ENCODE measurements at places on chromosomes 6 and 20.

DNA sequence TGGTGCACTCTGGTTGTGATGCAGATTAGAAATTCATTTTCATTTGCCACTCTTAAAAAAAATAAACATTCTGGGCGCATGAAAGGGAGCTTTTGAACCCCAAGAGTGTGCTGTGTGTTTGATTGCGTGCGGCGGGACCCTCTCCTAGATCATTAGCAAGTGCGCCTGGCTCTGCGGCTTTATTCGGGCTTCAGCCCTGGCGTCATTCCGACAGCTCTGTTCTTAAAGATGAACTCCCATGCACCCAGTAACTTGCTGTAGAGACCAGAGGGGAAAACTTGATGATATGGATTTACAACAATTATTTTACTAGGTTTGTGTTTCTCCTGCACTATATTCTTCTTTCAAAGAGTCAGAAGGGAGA, 48.9 kb upstream of the ARMC2 start:
- no peak for DNase-seq

- no peak for DNase-seq
These were observed 268.8 kb downstream of the BTBD9 start for GRCh38 chr6:38370653-38371601.

GRCh38 chr6:43877036-43877435, 107.0 kb downstream of the VEGFA start:
- no peak for DNase-seq

DNA sequence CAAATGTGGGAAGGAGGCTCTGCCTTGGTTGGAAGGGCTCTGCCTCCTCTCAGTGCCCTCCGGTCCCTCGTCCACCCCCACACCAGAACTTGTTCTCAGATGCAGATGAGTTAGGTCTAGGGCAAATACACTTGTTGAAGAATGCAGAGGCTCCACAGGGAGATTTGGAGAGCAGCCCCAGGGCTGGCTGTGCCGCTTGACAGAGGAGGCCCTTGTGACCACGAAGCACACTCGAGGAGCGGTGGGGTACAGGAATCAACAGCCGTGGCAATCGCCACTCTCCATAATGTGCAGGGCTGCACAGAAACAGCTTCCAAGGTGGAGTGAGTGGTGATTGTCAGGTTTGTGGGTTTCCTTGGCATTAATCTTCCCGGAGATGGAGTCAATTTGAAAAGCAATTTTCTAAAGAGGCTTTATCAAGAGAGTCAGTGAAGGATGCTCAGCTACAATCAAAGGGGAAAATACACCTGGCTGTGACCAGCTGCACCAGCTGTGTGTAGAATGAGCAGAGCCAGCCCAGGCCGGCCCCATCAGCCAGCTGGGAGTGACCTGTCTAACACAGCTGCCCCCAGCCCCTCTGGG, 59.5 kb downstream of the BFSP1 start:
- DNase-seq = no peak

DNA sequence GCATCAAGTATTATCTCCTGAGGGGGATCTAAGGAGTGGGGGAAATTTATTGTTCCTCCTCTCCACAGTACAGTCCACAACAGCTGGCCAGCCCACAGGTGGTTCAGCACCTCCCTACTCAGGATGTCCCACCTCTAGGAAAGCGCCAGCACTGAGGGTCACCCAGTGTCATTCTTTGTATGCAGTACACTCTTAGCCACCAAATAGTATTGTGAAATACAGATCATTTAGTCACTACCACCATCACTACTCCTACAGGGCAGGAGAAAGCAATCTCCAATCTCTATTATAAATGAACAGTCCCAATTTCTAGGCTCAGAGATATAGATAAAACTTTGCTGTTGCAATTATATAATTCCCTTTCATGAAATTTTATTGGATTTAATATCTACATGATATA, 6.3 kb upstream of the ZNF76 start:
- no peak for DNase-seq

GRCh38 chr6:128370072-128370471, 150.3 kb downstream of the PTPRK start:
- no peak for DNase-seq

DNA sequence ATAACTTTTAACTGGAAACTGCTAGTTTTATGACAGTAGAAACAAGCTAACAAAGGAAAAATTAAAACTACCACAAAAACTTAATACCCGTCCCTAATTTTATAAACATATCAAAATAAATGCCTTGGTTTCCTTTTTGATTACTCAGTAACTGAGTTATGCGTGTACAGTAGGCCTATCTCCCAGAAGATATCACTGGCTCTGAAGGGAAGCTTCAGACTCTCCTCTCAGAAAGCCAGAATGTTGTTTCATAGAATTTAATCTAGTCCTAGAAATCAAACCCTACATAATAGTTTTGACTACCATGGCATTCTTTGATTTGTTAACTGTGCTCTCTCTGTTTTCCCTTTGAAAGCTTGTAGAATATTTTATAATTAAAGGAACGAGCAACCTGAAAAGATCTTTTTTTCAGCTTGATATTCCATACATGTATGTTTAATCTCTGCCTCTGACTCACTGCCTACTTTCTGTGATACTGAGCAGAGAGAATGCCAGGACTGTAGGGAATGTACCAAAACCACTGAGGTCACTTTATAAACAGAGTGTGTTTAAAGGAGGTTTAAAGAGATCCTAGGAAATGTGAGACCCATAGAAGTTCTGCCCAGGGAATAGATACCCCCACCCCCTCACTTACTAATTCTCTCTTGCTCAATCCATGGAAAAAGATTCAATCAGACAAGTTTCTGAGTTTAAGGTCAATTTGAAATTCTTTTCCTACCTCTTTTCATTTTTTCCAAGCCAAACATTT, 311.5 kb downstream of the HDGFL1 start:
- no peak for DNase-seq

- DNase-seq = no peak
These were observed 12.1 kb downstream of the SALL4 start for GRCh38 chr20:51790256-51790655.

- no peak for DNase-seq
These were observed 69.6 kb upstream of the SMIM28 start for GRCh38 chr6:138307816-138308730.

GRCh38 chr6:25387911-25388310, 108.7 kb downstream of the CARMIL1 start:
- DNase-seq = no peak

DNA sequence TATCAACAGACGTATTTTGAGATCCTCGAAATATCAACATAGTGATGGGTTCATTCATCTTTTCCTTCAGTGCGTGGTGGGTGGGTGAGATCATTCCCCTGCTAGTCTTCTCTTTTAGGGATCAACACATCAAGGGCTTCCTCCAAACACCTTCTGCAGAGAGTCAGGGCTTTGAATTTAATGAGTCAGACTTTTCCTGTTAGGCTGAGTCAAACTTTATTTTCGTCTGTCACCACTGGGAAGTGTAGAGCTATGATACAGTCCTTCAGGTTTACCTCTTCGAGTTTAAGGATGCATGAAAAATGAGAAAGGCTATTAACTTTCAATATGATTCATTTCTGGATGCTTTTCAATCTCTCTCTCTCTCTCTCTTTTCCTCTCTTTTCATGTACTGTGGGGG, 189.1 kb downstream of the BMP2 start:
- no peak for DNase-seq

DNA sequence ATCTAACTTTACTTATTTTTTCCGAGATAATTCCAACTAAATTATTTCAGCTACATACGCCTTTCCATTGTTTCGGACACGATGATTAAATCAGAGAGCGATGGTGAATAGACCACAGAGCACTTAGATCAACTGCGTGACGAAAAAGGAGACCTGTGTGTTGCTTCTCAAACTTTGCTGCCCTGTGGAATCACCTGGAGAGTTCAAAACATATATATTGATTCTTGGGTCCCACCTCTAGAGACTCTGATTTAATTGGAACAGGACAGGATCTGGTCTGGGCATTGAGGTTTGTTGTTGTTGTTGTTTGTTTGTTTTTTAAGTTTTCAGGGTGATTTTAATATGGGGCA, 401 bp upstream of the TNFRSF21 start:
- DNase-seq = no peak

DNA sequence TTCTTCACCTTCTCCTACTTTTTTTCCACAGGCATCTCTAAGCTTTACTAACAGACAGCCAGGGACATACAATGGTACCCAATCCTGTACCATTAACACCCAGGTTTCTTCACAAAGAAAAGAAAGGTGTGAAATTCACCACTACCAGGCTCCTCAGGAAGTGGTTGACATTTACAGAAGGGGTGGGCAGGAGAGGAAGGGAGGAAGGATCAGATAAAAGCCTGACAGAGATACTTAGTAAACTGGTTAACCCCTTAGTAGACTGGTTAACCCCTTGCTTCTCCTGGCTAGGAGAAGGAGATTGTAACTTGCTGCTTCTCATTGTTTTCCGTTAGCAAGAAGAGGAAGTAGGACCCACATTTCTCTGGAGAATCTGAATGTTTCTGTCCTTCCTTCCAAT, 7.2 kb downstream of the SAMD3 start:
- peak; percentile 14 for DNase-seq

DNA sequence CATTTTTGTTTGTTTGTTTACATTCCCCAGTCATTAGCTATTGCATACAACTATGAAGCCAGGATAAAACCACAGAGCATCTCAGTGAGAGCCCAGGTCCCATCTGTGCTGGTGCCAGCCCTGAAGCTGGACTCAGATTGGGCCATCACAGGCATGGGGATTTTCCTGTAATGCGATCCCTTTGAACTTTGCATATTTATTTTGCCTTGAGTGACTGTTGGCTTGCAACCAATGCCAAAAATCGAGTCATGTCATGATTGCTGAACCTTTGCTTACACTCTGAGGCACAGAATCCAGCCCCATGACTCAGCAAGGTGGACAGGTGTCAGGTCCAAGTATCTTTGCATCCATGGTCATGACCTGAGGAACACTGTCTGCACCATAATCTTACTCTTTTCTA, 46.2 kb upstream of the GGTLC1 start:
- no peak for DNase-seq

GRCh38 chr20:41133709-41134361, 3.5 kb upstream of the PLCG1 start:
- no peak for DNase-seq

DNA sequence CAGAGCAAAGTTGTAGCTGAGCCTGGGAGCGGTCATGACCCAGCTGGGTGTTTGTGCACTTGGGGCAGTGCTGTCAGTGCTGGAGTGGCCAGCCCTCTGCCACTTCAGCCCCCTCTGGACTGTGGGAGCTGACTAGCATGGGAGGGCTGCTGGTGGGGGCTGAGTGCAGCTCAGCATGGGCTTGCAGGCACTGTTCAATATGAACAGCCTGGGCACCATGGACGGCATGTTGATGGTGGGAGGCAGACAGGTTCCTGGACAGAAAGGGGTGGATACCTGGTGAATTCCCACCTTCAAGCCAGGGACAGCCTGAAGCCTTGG, 50.5 kb downstream of the GGTLC1 start:
- no peak for DNase-seq

DNA sequence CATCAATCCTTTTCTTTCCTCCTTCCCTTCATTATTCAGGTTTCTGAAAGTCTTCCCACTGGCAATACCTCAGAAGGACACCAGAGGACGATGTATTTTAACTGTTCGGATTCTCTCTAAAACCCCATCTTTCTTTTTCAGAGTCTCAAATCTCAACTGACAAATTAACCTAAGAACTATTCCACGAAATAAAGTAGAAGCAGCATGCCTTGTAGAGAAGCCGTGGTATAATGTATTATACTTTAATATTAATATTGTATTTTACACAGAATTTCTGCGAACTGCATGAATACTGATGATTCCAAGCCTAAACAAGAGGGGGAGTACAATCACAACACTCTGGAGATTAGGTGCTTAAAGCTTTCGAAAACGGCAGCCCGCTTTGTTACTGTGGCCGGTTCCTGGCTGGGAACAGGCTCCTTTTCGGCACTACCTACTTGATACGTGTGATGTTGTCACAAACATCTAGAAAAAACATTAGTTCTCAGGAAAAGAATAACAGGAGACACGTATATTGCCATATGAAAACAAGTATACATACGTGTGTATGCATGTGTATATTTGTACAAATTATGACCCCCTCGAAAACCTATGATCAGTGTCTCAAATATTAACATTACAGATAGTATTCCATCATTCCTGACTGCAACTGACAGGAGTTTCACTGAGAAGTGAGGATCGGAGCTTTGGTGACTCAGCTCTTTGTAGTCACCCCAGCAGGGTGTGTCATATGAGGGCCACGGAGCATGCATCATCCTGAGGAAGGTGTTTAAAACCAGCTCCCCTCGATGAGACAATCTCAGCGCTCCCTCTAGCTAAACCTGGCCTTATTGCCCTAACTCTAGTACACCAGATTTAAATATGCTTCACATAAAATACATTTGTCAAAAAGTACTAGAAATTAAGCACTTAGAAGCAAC, 319.7 kb upstream of the TCF21 start:
- DNase-seq = no peak

DNA sequence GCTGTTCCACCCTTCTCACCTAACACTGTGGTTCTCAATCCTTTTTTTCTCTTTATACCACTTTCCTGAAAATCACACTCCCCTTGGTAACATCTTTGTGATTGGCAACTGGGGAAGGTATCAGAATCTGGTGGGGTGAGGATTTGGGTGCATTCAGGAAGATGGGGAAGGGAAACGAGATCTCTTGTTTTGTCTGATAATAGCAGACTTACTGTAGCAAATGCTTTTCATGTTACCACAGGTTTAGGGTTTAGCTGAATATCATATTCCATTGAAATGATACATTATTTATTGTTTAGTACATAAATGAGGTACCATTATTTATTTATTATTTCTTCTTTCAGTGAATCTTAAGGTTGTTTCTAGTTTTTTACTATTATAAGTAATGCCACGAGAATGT, 100.8 kb downstream of the RTN4IP1 start:
- DNase-seq = no peak

GRCh38 chr20:46897328-46897880, 2.8 kb downstream of the EYA2 start:
- no peak for DNase-seq

GRCh38 chr6:161038229-161039031, 46.9 kb downstream of the MAP3K4 start:
- DNase-seq = no peak

- no peak for DNase-seq
These were observed 434.3 kb downstream of the TBC1D32 start for GRCh38 chr6:120899932-120900331.

DNA sequence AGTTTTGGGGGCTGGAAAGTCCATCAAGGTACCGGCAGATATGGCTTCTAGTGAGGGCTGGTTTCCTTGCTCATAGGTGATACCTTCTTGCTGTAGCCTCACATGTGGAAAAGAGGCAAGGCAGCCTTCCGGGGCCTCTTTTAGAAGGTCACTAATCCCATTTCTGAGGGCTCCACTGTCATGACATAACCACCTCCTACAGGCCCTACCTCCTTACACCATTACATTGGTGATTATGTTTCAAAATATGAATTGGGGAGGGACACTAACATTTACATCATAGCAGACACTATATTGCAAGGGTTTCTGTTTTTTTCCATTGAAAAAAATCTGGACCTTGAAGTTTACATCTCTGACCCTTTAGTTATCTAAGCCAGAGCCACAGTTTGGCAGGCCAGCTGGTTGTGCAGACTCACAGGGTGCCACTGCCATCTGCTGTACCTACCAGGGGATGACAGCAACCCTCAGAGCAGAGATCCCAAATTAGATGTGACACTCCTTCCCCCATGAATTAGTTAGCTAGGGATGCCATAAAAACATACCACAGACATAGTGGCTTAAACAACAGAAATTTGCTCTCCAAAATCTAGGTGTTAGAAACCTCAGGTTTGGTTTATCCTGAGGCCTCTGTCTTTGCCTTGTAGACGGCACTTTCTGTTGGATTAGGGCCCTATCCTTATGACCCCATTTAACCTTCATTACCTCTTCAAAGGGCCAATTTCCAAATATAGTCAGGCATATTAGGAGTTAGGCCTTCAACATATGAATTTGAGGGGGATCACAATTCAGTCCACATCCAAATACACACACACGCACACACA, 166.4 kb upstream of the RNF217 start:
- DNase-seq = no peak
